Suppressor macrophage (primary cell): ENCODE measurements at places on chromosomes 6 and 20.

DNA sequence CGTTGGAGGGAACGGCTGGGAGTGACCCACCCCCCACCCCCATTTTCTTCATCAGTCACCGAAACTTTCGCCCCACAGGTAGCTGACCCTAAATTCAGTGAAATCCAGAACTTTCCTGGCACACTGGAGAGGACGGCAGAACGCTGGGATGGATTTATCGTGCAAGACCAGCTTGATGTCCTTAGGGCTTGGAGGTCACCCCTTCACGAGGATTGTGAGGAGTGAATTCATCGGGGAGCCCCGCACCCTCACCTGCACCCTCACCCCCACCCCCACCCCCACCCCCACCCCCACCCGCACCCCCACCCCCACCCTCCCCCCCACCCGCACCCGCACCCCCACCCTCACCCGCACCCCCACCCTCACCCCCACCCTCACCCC is 13.3 kb upstream of the TCFL5 start:
- no peak for DNase-seq

DNA sequence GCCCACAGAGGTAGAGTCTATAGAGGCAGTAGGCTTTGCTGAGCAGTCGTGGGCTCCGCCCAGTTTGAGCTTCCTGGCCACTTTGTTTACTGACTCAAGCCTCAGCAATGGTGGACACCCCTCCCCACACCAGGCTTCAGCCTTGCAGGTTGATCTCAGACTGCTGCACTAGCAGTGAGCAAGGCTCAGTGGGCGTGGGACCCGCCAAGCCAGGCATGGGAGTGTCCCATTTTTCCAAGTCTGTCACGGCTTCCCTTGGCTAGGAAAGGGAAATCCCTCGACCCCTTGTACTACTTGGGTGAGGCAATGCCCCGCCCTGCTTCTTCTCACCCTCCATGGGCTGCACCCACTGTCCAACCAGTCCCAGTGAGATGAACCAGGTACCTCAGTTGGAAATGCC is 135.3 kb upstream of the NT5E start:
- DNase-seq = no peak

GRCh38 chr6:65546894-65547293 is 160.1 kb downstream of the EYS start:
- DNase-seq = no peak

- no peak for DNase-seq
Measured at GRCh38 chr20:8860011-8860495, 208.8 kb upstream of the PLCB4 start.

DNA sequence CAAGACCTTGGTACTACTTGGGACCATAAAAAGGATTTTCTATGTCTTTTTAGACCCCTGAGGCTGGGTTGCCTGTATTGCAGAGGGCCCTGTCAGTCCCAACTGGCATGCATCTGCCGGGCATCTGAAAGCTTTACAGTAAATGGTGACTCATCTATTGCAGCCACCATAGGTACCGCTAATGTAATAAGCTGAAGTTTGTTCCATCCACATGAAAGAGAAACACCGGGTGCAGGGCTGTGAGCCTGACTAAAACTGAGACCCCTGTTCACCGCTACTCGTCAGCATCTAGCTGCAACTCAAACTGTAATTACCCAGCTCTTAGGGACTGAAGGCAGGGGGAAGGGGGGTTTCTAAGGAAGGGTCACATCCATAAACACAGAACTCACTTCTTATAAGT is 49.5 kb downstream of the TRERF1 start:
- DNase-seq = no peak

DNA sequence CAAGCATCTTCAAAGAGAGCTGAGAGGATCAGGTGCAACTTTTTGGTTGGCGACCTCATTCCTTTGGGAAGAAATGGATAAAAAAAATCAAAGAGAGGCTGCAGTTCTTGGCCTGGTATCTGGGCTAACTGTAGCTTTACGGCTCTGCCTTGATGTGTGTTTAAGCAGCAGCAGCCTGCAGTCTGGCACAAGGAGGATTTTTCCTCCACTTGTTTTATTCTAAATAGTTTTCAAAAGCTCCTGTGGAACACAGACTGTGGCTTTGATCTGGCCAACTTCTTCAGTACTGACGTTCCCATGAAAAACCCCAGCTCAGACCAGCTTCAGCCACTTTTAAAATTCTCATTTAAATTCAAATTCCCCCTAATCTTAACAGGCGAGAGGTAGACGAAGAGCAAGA is 137.3 kb downstream of the HDGFL1 start:
- DNase-seq = no peak

GRCh38 chr6:3517350-3517749 is 60.5 kb upstream of the SLC22A23 start:
- no peak for DNase-seq

- no peak for DNase-seq
Measured at GRCh38 chr20:45782890-45783289, 8.8 kb downstream of the WFDC3 start.

DNA sequence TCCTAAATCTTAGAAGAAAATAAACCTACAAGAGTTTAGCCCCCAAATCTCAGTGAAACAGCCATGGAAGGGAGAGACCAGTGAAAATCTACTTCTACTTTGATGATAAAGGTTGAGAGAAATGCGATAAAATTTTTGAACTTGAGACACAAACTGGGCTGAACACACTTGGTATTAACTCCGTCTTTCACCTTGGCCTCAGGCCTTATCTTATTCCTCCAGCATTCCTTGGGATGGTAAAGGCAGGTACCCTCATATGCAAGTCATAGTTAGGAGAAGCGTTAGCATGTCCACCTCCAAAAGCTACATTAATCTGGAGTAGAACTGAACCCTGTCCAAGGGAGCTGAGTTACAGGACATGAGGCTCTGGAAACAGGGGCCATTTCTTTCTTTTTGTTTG is 1.2 kb upstream of the SPTLC3 start:
- no peak for DNase-seq
